ENCODE measurements at places on chromosomes 2 and 18.

GRCh38 chr2:27705851-27706622 is 42.3 kb downstream of the SLC4A1AP start:
- DNase-seq, result peak; percentile 42

- DNase-seq, result no peak
These were observed 16.6 kb downstream of the RBMS1 start for GRCh38 chr2:160477032-160477431.

- peak; percentile 47 for DNase-seq
These were observed 87.6 kb downstream of the TTC27 start for GRCh38 chr2:32715391-32715841.

DNA sequence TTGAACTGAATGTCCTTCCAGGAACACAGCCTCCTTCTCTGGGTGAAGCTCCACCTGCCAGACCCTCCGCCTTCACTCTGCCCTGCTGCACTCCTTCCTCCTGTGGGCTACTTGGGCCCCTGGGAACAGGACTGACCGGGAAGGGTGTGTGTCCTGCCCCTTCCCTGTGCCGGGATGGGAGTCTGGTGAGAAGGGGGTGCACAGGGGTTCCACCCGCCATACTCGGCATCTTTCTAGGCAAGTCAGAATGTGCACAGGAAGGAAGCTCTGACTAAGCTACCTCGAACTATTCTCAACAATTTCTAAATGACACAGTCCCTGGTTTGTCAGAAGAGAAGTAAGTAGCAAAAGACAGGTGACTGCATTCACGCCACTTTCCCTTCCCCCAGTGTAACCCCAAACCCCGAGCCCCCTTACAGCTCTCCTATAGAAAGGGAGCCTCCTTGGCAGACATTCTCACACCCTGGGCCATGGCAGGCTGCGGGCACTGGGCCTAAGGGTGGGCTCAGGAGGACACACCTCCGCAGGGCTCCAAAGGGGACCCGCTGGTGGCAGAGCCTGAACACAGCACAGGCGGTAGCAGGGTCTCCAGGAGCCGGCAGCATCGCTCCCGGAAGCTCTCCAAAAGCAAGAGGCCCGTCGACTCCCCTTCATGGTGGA is 184.1 kb downstream of the HDAC4 start:
- DNase-seq, result peak; percentile 88

DNA sequence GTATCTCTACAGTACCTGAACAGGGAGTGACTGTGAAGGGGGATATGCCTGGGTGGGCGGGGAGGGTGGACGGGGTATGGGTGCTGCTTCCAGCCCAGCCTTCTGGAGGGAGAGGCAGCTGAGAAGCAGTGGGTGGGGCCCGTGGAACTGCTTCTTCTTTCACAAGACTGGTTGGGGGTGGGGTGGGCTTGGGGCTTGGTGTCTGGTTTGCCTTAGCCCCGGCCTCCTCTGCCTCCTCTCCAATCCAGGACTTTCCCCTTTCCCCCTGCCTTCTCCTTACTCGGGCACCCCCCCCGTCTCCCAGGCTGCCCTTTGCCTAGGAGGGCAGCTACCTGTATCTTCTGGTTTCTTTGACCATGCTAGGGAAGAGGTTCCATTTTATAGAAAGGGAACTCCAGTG is 233.4 kb downstream of the DYSF start:
- no peak for DNase-seq

GRCh38 chr2:221741496-221742211 is 169.6 kb upstream of the EPHA4 start:
- DNase-seq, result no peak

DNA sequence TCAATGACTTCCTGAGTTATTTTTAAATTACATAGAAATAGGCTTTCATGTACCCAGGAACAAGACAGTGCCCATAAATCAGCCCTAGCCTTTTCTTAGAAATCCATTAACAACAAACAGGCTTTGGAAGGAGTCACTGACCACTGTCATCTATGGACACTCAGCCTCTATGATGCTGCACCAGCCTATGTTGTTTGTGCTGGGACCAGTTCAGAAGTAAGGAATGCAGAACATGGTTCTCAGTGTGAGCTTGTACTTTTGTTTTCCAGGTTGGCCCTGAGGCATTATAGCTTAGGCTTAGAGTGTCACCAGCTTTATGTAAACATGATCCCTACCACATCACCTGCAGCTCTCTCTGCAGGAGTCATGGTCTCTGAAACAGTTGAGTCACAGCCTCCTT is 335.7 kb upstream of the CDH7 start:
- no peak for DNase-seq

DNA sequence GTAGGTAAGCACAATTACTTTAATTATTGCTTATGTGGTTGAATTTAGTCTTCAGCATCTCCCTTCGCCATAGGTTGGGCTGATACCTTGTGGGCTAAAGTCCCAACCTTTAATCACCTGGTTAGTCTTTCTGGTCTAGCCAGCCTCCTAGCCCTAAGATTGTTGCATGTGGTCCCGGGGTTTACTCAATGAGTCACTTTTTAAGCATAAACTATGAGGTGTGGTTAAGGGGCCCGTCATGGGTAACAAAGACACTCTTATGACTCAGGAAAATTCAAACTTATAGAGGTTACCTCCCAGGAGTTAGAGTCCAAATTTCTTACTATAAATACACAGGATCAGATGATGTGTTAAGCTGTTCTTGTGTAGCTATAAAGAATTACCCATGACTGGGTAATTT is 841.6 kb downstream of the TRIB2 start:
- peak; percentile 1 for DNase-seq

Measured in activated CD4-positive, alpha-beta T cell treated with anti-CD3 and anti-CD28 coated beads, Interleukin-10, Interleukin-2, amounts not matched to agents 100 ng/mL and 50 ng/mL, durations not matched to agents 16 hours and 8 hours (primary cell).